ENCODE measurements at places on chromosomes 4 and X.

GRCh38 chr4:187362937-187363857 lies 632.4 kb upstream of the ZFP42 start:
- DNase-seq, result no peak

GRCh38 chrX:37472836-37473235 lies 98.6 kb upstream of the LANCL3 start:
- DNase-seq, result no peak

DNA sequence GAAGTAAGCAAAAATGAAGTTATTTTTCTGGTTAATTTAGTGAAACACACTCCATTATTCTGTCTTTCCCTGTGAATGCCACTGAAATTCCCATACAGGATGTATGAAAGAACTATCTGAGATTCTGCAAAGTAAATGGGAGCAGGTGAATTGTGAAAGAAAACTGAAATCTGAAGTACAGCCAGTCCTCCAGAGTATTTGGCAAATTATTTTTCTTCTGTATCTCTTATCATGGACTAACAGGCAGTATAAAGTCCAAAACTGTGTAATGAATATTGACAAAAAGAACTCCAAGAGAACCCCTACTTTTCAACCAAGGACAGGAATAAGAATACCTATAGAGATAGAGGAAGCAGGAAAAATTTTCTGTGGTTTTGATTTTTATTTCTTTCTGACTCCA lies 40.8 kb upstream of the AR start:
- no peak for DNase-seq

- DNase-seq, result no peak
These were observed 17.6 kb downstream of the TBL1X start for GRCh38 chrX:9482408-9482807.

DNA sequence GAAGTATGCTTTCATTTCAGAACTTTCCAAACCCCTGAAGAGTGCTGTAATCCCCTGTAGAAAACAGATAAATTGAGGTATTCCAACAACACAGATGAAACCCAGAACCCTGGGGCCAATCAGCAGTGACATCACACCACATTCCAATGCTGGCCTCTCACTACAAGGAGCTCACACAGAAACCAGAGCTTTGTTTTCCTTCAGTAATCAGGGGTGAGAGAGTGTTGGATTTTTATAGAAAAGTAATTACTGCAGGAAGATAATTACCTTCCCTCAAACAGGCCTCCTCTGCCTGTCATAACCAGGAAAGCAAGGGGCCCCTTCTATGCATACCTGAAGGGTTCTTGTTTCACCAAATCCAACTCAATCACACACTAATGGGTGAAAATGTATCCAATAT lies 246.2 kb downstream of the SCFD2 start:
- DNase-seq, result peak; percentile 87

GRCh38 chr4:45944000-45944399 lies 179.9 kb downstream of the GABRG1 start:
- DNase-seq, result no peak

DNA sequence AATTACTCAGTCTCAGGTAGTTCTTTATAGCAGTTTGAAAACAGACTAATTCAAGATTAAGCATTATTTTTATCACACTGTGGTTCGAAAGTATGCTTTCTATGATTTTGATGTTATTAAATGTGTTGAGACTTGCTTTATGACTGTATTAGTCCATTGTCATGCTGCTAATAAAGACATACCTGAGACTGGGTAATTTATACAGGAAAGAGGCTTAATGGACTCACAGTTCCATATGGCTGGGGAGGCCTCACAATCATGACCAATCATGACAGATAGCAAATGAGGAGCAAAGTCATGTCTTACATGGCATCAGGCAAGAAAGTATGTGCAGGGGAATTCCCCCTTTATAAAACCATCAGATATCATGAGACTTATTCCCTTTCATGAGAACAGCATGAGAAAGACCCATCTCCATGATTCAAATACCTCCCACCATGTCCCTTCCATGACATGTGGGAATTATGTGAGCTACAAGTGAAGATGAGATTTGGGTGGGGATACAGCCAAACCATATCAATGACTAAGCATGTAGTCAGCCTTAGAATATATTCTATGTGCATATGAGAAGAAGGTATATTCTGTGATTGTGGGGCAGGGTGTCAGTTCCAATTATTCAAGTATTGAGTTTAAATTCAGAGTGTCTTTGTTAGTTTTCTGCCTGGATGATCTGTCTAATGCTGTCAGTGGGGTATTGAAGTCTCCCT lies 44.6 kb upstream of the UGT2A1 start:
- DNase-seq, result no peak

DNA sequence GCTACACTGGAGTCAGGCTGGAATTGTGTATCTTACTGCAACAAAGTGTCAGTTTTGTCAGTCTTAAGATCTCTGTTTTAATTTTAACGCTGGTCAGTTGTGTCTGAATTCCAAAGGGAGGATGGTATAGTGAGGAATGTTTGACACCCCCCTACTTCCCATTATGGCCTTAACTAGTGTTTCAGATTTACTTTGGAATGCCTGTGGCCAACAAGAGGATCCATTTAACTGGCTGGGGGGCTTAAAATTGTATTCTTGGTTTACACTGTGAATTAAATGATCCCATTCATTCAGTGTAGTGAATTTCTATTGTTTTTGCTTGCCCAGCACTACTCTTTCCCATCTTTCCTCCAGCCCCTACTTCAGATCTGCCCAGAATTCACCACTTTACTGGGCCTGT lies 75.8 kb upstream of the IQCM start:
- peak; percentile 62 for DNase-seq

DNA sequence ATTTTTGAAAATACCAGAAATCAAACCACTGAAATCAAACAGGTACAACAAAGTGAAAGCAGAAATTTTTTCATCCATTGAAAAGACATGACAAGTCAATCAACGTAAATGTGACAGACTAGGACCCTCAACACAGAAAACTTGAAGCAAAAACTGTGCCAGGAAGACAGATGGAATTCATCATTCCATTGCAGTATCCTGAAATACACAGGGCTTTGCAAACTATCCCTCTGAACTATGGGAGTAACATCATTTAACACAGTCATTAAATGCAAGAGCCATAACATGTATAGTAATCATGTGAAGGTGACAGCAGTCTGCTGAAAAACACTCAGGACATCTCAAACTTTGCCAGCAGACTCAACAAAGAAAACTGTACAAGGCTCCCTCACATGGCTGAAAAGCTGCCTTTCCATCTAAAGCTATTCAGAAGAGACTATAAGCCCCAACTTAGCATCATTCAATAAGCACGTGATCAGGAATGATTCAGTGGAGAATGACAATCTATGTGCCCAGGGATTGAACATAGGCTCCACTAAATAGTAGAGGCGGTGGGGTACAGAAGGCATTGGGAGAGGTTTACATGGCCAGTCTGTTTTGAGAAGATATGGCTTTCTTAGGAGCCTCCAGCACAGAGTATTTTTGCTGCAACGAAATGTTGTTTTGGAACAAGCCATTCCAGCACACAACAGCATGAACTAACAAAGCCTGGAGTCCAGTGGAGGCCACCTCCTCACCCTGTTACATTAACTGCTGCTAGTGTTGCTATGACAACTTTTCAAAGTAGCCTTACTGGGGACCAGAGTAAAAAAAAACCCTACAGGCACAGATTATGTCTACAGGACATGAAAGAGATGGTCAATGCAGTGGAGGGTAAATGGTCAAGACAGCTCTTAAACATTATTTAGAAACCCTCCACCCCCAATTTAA lies 274.5 kb upstream of the NOCT start:
- DNase-seq, result no peak

All from EH (cell line).